ENCODE measurements at places on chromosomes 16 and 17. TPM values are rescaled to one million over a fixed set of nuclear protein-coding genes. Genes with fewer than 3 reads are reported as not detected.

DNA sequence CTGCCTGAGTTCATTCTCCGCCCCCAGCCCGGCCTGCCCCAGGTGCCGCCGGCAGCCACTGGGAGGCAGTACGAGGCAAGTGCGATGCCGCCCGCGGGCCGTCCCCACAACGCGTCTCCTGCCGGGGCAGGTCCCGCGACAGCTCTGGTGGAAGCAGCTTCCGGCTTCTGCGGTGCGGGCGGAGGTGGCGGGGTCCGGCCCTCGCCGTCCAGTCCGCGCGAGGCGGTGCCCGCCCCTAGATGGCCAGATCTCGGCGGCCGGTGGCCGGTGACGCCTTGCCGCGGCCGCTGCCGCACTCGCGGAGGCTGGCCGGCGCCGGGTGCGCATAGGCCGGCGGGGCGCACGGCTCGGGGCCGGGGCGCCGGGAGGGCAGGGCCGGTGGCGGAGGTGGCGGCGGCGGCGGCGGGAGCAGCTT is 1.8 kb downstream of the GJD3 start:
- H3K27me3 ChIP-seq, result no peaks in the 10 kb centered on the region
- H3K4me1 ChIP-seq, result peaks cover 3% of the 10 kb centered on the region
- DNase-seq, result peak; percentile 85
- H3K27ac ChIP-seq, result no peak overlapping the region
- H3K4me3 ChIP-seq, result peak overlapping the region; percentile 50

GRCh38 chr17:15278380-15278779 is 13.3 kb upstream of the PMP22 start:
- peaks cover 8% of the 10 kb centered on the region for H3K4me1 ChIP-seq
- DNase-seq, result no peak
- no peak overlapping the region for H3K27ac ChIP-seq
- H3K36me3 ChIP-seq, result no peaks in the 10 kb centered on the region

The KRTAP9-2 gene
- not detected for total RNA-seq

DNA sequence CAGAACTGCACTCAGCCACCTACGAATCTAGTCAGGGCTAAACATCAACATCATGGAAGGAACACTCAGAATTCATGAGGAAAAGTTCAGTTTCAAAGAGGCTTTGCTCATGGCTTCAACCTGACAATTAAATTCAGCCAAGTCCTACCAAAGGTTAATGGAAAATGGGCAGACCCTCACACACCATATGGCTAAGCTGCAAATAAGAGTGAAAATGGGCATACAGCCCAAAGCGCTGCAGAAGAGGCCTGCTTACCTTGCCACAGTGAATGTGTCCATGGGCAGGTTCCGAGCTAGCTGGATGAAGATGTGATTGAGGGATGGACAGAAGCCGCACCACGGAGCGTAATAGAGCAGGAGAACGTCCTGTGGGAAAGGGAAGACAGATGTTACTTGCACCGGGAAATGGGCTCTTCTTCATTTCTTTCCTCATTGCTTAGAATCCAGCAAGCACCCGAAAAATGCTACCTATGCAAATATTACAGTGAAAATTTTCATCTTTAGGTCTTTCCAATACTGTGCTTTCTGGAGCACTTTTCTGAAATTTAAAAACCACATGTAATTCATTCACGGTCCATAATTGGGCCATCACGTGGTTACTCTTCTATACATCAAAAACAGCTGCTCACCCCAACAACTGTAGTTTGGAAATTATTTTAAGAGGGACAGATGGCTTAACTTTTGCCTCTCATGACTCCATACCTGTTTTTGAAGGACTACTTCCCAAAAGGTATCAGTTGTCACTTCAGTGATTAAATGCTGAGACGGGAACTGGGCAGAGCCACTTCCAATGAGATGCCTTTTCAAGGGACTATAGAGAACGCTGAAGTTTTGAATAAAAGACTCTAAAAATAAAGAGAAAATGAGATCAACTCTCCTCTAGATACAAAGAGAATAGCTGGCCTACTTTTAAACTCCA is 19.6 kb downstream of the SNN start:
- no peak for DNase-seq
- peaks cover 21% of the 10 kb centered on the region for H3K4me1 ChIP-seq
- peaks cover 66% of the 10 kb centered on the region for H3K36me3 ChIP-seq
- no peaks in the 10 kb centered on the region for H3K27me3 ChIP-seq
- H3K27ac ChIP-seq, result no peak overlapping the region

The LRRC36 gene
- 0.22 TPM for total RNA-seq

The NOS2 gene
- total RNA-seq, result not detected

- no peaks in the 10 kb centered on the region for H3K27me3 ChIP-seq
- H3K4me3 ChIP-seq, result no peak overlapping the region
- peak; percentile 60 for DNase-seq
- no peak overlapping the region for H3K27ac ChIP-seq
Observed at GRCh38 chr16:70470927-70471341, 16.5 kb downstream of the FCSK start.

DNA sequence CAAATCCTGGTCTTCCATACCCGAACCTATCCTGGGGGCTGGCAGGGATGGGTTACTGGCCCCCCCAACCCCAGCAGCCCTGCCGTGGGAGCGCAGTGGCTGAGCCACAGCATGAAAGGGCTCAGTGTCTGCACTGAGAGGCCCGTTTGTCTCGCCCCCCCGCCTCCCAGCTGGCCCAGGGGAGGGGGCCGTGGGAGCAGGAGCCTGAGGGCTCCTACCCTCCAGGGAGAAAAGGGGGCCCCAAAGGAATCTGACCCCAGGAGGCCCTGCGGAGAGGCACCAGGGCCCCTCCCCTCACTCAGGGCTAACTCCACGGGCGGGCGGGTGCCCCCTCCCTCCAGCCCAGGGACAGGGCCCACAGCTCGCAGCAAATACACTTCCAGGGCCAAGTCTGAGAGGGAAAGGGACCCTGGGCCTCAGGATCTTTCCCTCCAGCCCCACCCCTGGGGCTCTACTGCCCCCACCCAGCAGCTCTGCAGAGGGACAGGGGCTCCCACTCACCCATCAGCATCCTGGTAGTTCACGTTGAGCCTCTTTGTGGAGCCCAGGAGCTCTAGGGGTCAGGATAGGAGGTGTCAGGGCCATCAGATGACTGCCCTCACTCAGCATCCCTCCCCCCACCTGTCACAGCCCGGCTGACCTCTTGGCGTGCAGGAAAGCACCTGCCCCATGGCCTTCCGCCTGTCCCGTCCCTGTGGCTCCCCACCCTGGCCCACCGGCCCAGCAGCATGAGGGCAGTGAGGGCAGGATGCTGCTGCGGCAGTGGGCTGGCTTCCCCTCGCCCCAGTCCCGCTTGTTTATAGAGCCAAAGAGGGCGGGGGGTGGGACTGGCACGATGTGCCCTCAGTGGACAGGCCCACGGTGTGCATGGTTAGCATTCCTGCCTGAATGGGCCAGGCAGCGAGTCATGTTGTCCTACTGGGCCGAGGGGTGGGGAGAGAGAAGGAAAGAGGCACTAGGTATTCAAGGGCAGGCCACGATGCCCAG is 7.3 kb downstream of the CASKIN2 start:
- H3K27ac ChIP-seq, result no peak overlapping the region
- H3K4me3 ChIP-seq, result no peak overlapping the region
- H3K4me1 ChIP-seq, result peaks cover 25% of the 10 kb centered on the region
- peaks cover 27% of the 10 kb centered on the region for H3K36me3 ChIP-seq
- no peaks in the 10 kb centered on the region for H3K27me3 ChIP-seq

DNA sequence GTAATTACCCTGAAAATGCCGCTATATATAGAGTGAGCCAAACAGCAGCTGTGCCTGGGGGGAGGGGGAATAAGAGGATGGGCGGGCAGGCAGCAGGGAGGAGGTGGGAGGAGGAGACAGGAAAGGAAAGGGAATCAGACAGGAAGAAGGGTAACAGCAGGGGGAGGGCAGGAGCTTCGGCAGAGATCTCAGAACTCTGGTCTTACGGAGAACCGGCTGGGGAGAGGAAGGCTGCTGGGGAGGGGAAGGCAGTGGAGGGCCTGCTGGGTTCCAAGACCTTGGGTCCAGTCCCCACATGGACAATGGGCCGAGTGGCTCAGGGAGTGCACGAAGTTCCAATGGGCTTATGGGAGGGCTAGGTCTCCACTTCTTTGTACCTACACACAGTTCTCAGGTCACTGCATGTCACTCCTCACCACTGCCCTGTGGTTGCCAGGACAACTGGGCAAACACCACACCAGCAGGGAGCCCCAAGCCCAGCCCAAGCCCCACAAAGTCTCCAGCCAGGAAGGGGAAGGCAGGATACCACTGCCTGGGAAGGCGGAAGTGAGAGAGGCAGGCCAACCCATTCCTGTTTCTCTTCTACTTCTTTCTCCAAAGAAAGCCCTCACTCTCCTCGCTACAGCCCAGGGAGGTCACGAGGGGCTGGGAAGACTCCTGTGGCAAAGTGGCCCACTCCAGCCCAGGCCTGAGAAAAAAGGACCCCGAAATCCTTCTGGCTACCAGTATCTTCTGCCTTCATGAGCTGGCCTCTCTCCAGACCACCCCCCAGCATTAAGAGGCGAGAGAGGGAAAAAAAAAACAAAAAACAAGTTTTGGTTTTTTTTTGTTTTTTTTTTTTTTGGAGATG is 25.3 kb downstream of the G6PC3 start:
- H3K27ac ChIP-seq, result peak overlapping the region; percentile 82
- H3K4me3 ChIP-seq, result no peak overlapping the region
- peaks cover 27% of the 10 kb centered on the region for H3K36me3 ChIP-seq

The CCDC78 gene
- total RNA-seq, result not detected

The KATNIP gene
- total RNA-seq, result 68.0 TPM

GRCh38 chr16:18039931-18040330 is 296.6 kb downstream of the NPIPA8 start:
- no peaks in the 10 kb centered on the region for H3K36me3 ChIP-seq
- no peaks in the 10 kb centered on the region for H3K27me3 ChIP-seq
- H3K27ac ChIP-seq, result no peak overlapping the region
- no peak overlapping the region for H3K4me3 ChIP-seq
- no peak for DNase-seq

The HOXB9 gene
- not detected for total RNA-seq

The NPIPA5 gene
- total RNA-seq, result 21.2 TPM

DNA sequence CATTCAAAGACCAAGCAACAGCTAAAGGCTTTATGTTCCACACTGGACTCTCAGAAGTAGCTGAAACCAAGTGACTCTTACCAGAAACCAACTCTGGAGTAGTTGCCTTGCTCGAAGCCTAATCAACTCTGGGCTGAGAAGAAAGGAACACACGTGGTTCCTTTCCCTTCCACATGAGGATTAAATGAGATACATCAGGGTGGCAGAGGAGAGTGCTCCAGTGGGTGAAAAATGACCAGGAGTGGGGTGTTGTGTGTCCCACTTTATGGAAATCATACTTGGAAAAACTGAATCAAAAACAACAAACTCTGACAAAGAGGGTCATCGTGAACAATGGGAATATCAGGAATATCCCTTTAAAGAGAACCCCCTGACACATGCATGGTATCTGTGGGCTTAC is 234.2 kb upstream of the ASIC2 start:
- DNase-seq, result no peak
- H3K36me3 ChIP-seq, result no peaks in the 10 kb centered on the region
- no peaks in the 10 kb centered on the region for H3K27me3 ChIP-seq
- H3K27ac ChIP-seq, result no peak overlapping the region
- H3K4me1 ChIP-seq, result no peaks in the 10 kb centered on the region

The CMTR2 gene
- 52.8 TPM for total RNA-seq

The ATP2A3 gene
- total RNA-seq, result 6.9 TPM

- H3K36me3 ChIP-seq, result no peaks in the 10 kb centered on the region
- H3K27me3 ChIP-seq, result no peaks in the 10 kb centered on the region
- no peak for DNase-seq
Observed at GRCh38 chr17:2198927-2199326, 104.7 kb downstream of the SMG6 start.

The APOBR gene
- 1.1 TPM for total RNA-seq

GRCh38 chr16:76276745-76277438 is at the start of gene CNTNAP4:
TSS of gene CNTNAP4 (plus strand) at chr16:76277401. CDS start at chr16:76277663, 262 bp downstream.
- H3K27me3 ChIP-seq, result no peaks in the 10 kb centered on the region
- H3K27ac ChIP-seq, result no peak within 1 kb of the TSS
- H3K4me1 ChIP-seq, result no peaks in the 10 kb centered on the region

DNA sequence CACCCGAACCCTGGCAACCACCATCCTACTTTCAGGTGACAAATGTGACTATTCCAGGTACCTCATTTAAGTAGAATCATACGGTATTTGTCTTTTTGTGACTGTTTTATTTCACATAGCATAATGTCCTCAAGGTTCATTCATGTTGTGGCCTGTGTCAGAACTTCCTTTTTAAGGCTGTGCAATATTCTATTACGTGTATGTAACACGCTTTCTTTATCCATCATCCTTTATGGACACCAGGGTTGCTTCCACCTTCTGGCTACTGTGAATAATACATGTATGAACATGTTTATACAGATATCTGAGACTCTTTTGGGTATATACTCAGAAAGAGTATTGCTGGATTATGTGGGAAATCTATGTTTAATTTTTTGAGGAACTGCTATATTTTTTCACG is 28.7 kb upstream of the RSL1D1 start:
- no peak overlapping the region for H3K4me3 ChIP-seq
- H3K4me1 ChIP-seq, result no peaks in the 10 kb centered on the region
- DNase-seq, result no peak
- no peaks in the 10 kb centered on the region for H3K27me3 ChIP-seq
- no peak overlapping the region for H3K27ac ChIP-seq
- peaks cover 71% of the 10 kb centered on the region for H3K36me3 ChIP-seq

DNA sequence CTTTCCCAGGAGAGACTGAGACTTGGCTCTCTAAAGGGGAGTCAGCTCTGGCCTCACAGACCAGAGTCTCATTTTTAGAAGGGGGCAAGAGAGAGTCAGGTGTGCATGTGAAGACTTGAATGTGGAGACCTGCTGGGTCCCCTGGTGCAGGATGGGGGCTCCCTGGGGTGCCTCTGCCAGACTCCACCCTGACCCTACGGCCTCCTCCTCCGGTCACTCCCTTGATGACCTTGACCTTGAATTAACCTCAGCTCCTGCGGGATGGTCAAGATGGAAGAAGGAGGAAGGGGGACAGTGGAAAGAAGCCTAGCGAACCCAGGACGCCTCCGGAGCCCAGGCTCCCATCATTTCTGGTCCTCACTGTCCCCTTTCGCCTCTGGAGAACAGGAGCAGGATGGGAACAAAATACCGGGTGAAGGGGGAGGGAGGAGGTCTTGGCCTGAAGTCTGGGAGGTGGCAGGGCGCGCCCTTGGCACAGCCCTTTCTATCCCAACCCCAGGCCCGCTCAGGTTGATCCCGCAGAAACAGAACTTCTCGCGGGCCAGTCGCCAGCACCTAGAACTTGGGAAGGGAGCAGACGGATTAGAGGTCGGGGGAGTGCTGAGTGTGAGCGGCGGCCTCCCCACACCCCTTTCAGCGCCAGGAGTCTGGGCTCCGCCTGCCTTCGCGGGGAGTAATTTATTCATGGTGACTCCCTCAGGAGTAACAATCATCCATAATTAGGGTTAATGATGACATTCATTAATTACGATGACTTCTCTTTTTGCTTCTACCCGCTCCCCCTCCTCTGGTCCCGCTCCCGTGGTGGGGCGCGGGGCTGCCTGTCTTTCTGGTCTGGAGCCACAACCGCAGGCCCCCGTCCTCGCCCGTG is 1.6 kb downstream of the STAC2 start:
- peaks cover 18% of the 10 kb centered on the region for H3K27me3 ChIP-seq
- H3K4me1 ChIP-seq, result peaks cover 9% of the 10 kb centered on the region
- DNase-seq, result no peak
- H3K36me3 ChIP-seq, result no peaks in the 10 kb centered on the region

The AKAP1 gene
- total RNA-seq, result 91.6 TPM

Measured in thyroid gland (tissue), 4 donors.